ENCODE measurements at places on chromosomes 4 and X. TPM values are rescaled to one million over a fixed set of nuclear protein-coding genes. Genes with fewer than 3 reads are reported as not detected.

DNA sequence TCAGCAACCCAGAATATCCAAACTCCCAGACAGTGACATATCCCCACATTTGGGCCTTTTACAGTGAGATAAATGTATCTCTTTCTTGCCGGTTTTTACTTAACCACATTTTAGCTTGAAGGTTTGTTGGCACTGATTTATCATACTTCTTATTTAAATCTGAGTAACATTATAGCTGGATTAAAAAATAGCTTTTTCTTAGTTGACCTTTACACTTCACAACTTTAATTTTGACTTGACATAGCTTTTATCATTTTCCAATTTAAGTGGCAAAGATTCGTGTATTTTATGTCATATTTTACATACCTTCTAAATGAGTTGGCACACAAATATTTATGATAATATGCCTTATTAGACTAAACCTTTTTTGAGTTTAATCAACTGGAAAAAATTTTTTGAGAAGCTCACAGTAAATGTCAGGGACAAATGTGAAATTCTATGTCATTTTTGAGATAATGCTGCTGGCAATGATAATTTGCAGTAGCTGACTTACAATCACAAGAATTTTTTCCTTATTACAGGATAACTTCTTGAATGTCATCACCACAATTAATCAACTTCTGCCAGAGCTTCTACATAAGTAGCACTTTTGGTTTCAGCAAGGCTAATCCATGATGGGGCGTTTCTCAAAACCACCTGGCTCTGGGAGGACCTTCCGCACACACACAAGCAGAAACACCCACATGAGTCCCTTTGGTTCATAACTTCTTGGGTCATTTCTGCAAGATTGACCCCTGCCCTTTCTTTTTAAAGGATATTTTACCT, 80.3 kb downstream of the SYTL5 start:
- no peak for DNase-seq

DNA sequence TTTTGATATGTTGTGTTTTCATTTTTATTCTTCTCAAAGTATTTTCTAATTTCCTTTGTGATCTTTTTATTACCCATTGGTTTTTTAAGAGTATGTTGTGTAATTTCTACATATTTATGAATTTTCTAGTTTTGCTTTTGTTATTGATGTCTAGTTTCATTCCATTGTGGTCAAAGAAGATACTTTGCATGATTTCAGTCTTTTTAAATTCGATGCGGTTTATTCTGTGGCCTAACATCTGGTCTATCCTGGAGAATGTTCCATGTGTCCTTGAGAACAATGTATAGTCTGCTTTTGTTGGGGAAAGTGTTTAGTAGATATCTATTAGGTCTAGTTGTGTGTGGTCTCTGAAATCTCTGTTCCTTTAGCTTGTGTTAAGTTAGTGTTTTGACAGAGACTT, 46.2 kb downstream of the PPEF1 start:
- no peak for DNase-seq

Gene INTU
- 12.0 TPM for total RNA-seq

DNA sequence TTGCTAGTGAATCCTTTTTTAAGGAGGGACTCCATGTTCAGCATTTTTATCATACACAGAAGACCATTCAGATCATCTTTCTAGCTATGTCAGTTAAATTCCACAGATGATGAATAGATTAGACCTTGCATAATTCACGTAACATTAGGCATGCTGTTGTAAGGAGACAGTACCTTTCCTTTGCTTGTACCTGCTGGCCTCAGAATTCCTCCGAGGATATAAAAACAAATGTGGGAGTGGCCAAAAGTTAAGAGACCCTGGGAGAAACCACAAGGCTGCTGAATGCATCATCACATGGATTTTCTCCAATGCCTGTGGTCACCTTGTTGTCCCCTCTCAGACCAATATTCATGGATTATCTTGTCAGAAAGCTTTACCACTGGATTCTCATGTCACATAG, 201.4 kb downstream of the MAGEB17 start:
- DNase-seq = peak; percentile 8

Gene AR
- 0.52 TPM for total RNA-seq

DNA sequence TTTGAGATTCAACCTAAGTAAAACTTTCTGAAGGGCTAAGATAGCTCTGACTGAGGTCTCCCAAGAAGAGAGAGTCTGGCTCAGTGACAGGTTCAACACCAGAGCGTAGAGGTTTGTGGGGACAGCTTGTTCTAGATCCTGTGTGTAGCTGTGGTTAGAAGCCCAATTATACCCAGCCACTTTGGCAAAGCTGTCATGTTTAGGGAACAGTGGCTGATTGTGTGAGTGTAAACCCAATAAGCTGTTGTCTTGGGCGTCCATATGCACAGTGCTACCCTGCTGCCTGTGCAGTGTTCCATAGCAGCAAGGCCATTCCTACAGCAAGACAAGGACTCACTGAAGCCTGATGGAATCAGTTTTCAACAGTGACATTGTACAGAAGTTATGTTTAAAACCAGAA, 11.2 kb upstream of the SCRG1 start:
- no peak for DNase-seq

DNA sequence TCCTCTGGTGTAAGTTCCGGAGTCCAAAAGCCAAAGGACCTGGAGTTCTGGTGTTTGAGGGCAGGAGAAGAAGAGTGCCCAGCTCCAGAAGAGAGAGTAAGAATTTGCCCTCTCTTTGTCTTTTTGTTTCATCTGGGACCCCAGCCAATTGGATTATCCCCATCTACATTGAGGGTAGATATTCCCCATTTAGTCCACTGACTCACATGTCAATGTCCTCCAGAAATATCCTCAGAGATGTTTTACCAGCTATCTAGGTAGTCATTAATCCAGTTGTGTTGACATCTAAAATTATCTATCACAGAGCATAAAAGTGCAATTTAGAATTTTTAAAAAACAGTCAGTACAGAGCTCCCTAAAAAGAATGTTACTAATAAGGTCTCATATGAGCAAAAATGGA, 132.9 kb upstream of the TMEM47 start:
- no peak for DNase-seq

Gene BOD1L1
- 63.0 TPM for total RNA-seq

GRCh38 chrX:114166601-114167000, 417.3 kb upstream of the HTR2C start:
- DNase-seq = no peak

Gene CTAG1A
- not detected for total RNA-seq

DNA sequence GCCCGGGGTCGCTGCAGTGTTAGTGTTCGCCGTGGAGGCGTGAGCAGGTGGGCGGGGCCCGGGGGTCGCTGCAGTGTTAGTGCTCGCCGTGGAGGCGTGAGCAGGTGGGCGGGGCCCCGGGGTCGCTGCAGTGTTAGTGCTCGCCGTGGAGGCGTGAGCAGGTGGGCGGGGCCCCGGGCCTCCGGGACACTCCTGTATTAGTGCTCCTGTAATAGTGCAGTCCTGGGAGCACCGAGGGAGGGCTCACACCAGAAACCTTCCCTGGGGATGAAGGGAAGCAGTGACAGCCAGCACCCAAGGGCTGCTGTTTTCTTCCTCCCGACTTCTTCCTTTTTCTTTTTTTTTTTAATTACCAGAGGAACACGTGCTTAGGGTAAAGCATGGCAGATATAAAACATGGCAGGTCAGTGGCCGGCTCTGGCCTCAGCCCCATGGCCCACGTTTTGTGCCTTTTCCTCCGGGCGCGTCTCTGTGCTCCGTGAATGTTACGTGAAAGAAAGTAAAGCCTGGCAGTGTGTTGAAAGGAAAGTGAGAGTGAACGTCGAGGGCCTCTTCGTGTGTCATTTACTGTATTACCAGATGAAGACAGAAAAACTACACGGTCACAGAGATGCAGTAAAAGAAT, 42.0 kb downstream of the PCGF3 start:
- DNase-seq = no peak

DNA sequence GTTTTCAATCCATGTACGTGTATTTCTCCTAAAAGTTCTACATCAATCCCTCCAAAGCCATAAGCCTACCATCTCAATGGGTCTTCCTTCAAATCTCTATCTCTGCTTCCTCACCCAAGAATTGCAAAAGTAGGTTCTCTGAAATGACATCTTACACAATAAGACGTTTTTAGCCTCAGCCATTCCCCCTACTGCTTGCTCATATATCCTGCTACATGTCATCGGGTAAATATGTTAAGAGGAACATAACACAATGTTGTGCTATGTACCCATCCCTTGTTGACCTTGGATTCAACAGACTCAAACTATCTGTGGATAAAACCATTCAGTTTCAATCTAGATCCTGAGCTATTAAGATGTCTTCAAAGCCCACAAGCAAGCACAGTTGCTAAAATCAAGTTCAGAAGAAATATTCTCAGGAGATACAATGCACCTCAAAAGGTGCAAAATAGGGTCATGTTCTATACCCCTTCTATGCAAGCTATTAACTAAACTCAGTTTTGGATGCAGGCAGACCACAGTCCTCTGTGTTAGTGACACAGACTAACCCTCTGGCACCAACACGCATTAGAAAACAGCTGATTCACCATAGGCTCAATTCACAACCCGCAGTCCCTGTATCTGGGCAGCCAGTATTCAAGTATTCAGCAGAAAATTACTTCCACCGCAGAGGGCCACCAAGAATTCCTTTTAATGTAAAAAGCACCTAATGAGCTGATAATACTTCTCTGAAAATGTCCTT, 56.8 kb downstream of the CD99L2 start:
- DNase-seq = no peak

DNA sequence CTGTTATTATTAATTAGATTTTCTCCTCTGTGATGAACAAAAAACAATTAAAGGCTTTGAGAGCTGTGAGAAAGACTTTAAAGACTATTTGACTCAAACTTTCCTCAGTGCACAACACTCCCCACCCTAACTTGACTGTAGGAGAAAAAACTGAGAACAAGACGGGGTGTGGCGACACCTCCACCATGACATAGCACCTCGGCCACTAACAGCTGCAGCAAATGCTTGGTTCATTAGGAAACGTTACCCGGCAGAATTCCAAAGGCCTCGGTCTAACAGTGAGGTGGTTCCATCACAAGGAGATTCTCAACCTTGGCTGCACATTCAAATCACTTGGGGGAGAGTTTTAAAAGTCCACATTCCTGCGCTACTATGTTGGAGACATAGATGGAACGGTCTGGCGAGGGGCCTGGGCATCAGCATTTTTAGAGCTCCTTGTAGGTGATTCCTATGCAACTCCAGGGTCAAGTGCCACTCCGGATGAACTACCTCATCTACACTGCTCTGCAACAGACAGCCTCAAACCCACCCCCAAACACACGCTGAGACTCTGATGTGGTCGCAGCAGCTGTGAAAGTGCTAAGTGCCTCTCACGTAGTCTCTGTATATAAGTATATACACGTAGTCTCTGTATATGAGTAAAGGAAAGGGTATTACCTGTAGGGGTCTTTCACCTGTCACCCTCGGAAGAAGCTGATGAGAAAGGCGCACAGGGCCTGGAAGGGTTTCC, 1.0 kb downstream of the FGFBP2 start:
- no peak for DNase-seq

Gene GPR82
- not detected for total RNA-seq

Gene ZMAT1
- 6.4 TPM for total RNA-seq

Gene RRAGB
- 34.0 TPM for total RNA-seq

DNA sequence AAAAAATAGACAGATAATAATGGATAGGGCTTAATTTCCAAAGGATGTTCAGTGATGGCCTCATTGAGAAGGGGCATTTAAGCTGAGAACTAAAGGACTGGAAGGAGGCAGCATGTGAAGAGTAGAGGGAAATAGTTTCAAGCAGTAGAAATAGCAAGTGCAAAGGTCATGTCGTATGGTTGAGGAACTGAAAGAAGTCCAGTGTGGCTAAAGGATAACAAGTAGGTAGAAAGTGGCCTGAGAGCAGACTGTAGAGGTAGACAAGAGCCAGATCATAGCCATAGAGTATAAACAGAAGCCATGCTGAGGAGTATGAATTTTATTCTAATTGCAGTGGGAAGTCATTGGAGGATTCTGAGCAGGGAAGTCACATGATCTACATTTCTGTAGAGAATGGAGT, 72.3 kb downstream of the GRIA3 start:
- no peak for DNase-seq

DNA sequence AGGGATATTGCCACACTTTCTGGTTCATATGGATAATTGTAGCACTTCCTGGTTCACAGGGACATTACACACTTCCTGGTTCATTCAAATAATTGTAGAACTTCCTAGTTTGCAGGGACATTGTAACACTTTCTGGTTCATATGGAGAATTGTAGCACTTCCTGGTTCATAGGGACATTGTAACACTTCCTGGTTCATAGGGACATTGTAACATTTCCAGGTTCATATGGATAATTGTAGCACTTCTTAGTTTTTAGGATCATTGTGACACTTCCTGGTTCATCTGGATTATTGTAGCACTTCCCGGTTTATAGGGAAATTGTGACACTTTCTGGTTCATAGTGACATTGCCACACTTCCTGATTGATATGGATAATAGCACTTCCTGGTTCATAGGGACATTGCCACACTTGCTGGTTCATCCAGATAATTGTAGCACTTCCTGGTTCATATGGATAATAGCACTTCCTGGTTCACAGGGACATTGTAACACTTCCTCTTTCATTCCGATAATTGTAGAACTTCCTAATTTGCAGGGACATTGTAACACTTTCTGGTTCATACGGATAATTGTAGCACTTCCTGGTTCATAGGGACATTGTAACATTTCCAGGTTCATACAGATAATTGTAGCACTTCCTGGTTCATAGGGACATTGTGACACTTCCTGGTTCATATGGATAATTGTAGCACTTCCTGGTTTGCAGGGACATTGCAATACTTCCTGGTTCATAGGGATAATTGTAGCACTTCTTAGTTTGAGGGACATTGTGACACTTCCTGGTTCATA, 59.2 kb upstream of the CD99 start:
- DNase-seq = no peak

DNA sequence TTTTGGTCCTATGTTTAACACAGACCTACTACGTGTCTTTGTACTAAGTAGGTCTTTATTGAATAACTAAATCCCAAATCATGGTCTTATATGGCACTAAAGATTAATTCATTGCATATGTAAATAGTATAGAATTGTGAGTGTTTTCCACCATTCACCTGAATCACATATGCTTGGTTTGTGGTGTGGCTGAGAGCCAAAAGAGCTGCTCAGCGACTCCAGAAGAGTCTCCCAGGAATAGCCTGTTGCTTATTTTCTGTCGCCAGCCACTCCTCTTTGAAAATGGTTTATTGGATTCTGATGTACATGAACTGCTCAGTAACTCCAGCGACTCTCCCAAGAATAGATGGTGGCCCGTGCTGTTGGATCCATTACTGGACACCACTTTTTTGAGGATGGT, 184.5 kb downstream of the CLCN4 start:
- DNase-seq = no peak

GRCh38 chr4:61350932-61351331, 150.8 kb downstream of the ADGRL3 start:
- no peak for DNase-seq

Gene SLC16A2
- 19.5 TPM for total RNA-seq

DNA sequence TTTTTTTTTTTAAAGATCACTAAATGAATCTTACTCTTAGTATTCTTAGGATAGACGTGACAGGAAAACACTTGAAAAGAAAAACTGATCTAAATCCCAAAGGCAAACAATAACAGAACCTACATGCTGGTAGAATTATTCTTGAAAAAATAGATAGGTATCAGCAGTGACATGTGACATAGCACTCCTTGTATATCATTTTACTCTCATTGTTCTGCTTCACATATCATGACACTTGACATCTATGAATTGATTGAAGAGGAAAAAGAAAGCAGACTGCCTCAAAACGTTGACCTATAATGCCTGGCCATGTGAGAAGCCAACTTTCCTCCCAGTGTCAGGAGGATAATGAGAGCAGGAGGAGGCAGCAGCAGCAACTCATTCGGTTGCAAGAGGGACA, 555.2 kb downstream of the GABRG1 start:
- DNase-seq = no peak

- DNase-seq = peak; percentile 85
Observed at GRCh38 chr4:40333921-40334352, 1.2 kb upstream of the CHRNA9 start.

- DNase-seq = no peak
Observed at GRCh38 chrX:95662200-95662599, 1022.4 kb upstream of the DIAPH2 start.

All from renal cortical epithelial cell (primary cell).